ENCODE measurements at places on chromosomes 6 and 20.

DNA sequence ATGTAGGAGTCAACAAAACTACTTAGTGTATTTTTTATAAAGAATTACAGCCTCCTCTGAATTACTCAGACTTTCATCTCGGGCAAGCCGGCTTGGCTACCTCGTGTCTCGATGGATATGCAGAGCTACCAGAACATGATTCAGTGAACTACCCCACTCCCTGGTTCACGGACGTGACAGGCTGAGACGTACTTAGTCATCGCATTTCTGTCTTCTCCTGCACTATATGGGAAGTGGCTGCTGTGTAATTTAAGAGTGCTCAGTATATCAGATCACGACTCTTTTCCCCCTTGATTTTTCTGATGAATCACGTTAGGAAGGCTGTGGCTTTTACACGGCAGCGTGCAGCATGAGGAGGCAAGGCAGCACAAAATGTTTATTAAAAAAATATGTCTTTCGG lies 302.7 kb upstream of the ZFP64 start:
- DNase-seq, result peak; percentile 99

DNA sequence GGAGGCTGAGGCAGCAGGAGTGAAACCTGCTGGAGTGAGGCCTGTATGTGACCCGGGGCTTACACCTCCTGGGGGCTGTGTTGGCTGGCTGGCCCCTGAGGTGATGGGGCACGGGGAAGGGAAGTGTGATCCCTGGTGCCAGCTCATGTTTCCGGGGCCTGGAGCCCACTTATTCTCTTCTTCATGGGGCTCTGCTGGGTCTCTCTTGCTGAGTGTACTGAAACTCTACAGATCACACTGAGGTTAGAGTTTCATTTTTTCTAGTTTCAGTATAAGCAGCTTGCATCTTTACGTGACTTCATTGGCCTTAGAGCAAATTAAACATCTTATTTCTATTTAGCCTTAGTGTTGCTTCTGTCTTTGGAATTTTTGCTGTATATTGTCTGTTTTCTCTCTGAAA lies 96.2 kb downstream of the ANKS1A start:
- no peak for DNase-seq

DNA sequence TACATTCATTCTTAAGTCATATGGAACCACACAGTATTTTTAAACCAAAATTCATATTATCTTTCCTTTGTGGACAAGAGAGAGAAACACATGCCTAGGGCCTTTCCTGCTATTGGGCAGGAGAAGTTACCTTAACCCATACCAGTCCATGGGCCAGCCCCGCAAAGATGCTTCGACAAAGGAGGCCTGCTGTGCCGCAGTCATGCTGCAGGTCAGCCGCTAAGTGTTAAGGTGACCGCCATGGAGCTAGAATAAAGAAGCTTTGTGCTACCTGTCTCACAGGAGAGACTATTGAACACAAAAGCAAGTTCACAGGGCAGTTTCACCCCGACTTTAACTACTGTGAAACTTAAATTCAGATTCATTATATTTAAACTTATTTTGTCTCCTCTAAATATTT lies 62.3 kb upstream of the TMEM181 start:
- DNase-seq, result no peak

GRCh38 chr6:26024651-26025046 lies 62.0 kb downstream of the TRIM38 start:
- DNase-seq, result no peak

DNA sequence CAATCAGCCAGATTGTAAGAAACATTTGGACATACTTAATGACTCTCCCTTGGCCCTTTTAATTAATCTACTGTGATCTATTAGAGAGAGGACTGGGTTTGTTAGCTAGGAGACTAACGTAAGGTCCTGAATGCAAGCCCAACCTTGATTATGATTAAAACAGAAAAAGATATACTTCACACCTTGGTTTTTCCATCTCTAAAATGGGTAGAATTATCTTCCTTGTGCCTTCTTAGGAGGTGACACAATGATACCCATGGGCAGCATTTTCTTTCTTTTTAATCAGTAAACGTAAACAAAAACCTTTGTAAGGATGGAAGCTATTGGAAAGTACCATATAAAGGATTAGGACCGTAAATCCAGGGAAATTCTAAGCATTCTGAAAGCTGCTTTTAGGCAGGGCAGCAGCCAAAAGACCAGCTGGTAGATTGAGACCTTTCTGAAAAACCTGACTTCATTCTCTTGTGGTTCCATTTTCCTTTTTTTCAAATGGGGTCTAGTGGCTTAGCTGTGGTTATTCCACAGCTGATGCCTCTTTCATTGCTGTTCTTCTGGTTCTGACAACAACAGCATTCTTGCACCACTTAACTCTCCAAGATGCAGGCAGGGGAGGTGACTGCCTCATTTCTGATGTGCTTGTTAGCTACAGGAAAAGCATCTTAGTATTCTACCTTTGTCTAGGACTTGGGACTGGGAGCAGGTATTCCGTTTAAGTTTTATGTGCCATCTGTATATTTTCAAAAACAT lies 27.4 kb downstream of the RREB1 start:
- DNase-seq, result no peak
